DMS153 (cell line): ENCODE measurements at places on chromosomes 4 and X.

DNA sequence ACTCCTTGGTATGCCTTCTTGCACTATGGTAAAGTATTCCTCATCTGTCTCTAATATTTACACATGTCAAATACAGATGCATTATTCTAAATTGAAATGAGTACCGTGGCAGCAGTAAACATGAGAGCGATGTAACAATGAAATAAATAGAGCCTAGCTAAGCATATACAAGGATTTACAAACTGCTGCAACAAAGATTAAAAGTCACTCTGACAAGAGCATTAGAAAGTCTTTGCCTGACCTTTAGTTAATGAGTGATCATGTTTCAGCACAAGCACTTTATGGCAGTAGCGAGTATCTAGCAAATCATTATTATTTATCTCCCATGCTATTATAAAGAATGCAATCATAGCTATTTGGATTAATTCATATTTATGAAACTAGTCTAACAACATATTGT lies 547.0 kb upstream of the NDST4 start:
- no peak for DNase-seq

GRCh38 chr4:38166082-38166481 lies 205.9 kb downstream of the PTTG2 start:
- DNase-seq = no peak

DNA sequence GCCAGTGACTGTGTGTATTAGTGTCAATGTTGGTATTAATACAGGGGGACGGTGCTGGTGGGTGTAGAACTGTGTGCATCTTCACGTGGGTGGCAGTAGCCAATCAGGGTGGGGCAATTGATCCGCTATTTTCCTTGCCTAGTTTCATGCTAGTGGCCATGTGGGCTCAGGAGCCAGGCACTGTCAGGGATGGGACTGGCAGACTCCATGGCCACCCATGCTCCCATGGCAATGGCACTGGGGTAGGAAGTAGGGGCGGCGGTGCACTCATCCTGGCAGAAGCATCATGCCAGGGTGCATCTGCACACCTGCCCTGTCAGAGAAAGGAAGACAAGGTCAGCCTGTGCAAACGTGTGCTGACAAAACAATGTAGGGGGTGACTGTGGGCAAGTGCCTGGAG lies 122.1 kb upstream of the MAGEC2 start:
- DNase-seq = no peak

- no peak for DNase-seq
Observed at GRCh38 chr4:115664285-115664684, 550.9 kb upstream of the NDST4 start.

- DNase-seq = no peak
Observed at GRCh38 chr4:28357990-28358389, 1497.3 kb downstream of the STIM2 start.

DNA sequence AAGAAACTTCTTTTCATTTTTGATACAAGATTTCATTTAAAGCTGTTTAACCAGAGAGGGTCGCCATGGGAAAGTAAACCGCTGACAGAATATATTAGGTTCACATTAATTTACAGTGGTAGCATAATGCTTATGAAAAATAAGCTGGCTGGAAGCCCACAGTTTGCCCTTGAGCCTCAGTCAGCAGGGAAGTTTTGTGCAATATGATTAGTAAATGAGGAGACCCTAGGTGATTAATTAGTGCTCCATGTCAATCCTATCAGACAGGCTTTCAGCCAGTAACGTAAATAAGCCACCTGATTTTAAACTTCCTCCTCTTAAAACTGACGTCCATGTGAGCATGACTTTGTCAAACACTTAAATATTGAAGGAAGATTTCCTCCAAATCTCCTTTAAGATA lies 134.2 kb downstream of the TSPAN5 start:
- no peak for DNase-seq

DNA sequence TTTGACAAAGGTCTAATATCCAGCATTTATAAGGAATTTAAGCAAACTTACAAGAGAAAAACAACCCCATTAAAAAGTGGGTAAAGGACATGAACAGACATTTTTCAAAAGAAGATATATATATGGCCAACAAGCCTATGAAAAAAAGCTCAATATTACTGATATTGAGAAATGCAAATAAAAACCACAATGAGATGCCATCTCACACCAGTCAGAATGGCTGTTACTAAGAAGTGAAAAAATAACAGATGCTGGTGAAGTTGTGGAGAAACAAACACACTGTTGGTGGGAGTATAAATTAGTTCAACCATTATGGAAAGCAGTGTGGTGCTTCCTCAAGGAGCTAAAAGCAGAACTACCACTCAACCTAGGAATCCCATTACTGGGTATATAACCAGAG lies 91.6 kb upstream of the EFHC2 start:
- DNase-seq = no peak

DNA sequence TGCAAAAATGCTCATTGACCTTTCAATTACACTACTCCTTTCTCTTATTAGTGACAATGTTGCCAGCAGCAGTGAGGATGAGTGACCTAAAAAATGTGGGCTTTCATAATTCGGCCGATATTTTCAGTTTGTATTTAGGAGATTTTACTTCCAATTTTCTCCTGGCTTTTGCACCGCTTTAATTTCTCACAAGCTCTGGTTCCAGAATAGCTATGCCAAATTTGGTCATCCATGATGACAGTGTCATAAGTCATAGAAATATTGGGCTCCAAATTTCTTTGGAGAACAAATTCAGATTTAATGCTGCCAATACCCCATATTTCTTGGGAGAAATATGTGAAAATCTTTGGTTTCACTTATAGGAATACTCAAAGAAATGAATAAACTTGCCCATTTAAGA lies 187.7 kb upstream of the HCCS start:
- no peak for DNase-seq

- no peak for DNase-seq
Observed at GRCh38 chrX:97539970-97540519, 656.3 kb downstream of the RPA4 start.

GRCh38 chr4:14582677-14583076 lies 419.6 kb upstream of the CPEB2 start:
- no peak for DNase-seq

- no peak for DNase-seq
Observed at GRCh38 chr4:161564230-161564834, 599.5 kb downstream of the FSTL5 start.

DNA sequence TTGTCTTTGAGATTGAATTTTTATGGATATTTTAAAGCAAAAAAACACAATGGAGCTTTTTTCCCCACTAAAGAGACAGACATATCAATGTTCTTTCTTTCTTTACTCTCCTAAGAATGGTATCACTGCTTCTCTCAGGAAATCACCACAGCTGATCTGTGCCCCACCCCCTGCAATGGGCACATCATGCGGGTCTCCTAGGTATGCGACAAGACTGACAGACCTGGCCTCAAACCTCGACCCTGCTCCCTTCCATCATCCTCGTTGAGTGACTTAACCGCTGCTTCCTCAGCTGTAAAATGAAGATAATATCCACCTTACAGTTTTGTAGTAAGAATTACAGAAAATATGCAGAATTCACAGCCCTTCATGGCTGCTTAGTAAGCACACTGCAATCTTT lies 58.3 kb downstream of the LEF1 start:
- no peak for DNase-seq

DNA sequence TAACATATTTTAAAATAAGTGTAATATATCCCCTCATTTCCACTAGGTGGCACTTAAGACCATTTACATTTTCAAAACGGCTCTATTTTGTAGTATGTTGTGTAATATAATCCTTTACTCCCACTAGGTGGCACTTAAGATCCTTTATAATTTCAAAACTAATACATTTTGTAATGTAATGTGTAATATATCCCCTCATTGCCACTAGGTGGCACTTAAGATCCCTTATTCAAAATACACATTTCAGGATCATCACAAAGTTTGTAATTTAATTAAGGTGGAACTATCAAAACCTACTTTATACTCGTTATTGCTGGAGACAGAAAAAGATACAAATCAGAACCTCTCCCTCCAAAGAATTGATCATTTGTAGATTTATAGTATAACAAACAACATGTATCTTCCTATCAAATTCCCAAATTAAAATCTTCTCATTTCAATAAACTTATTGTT lies 132.5 kb downstream of the ARHGAP6 start:
- peak; percentile 80 for DNase-seq

GRCh38 chr4:99670409-99671073 lies 12.9 kb upstream of the C4orf54 start:
- no peak for DNase-seq

- DNase-seq = peak; percentile 10
Observed at GRCh38 chr4:56505269-56506130, at the start of gene ARL9. Gene ARL9 (plus strand): TSS chr4:56505791. CDS start chr4:56505863, 72 bp downstream.

- no peak for DNase-seq
Observed at GRCh38 chr4:150248181-150248580, 169.9 kb downstream of the DCLK2 start.

- DNase-seq = no peak
Observed at GRCh38 chrX:78945186-78945912, at the start of gene P2RY10. Gene P2RY10 (plus strand): TSS chrX:78945391. CDS start chrX:78960521, 15,130 bp downstream.

DNA sequence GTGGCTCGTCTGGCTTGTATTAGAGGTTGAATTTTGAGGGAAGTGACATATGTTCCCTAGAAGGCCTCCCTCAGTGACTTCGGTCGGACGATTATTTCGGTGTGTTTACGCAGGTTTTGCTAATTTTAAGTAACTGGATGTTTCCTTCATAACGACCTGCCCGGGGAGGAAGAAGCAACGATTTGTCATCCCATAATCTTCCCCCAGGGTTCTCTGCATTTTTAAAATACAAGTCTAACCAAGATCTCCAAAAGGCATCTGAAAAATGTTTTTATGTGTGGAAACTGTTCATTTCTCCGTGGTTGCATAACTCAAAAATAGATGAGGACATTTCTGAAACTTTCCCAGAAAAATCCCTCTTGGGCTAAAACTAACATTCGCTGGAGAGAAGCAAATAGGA lies 195.4 kb downstream of the SHOX start:
- no peak for DNase-seq

- DNase-seq = no peak
Observed at GRCh38 chr4:2331519-2332200, 69.8 kb upstream of the MXD4 start.

DNA sequence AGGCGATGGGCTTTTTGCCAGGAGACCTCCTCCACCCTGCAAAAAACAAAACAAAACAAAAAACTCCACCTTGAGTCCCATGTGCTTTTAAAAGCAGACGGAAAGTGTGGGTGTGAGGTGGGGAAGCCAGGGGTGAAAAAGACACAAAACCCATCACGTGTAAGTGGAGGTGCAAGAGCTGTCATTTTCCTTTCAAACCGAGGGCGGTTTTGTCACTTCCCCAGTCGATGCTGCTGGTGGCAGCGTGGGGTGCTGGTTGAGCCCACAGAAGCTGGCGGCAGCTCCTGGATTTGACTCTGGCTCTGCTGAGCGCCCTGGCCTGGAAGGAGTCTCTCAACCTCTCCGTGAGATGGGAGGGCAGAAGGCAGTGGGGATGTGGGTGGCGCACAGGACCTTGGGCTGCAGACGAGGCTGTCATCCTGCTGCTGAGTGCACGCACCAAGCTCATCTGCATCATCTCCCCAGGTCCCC lies 110.0 kb downstream of the PSAPL1 start:
- no peak for DNase-seq

- no peak for DNase-seq
Observed at GRCh38 chrX:137930533-137930932, 364.6 kb downstream of the ZIC3 start.

DNA sequence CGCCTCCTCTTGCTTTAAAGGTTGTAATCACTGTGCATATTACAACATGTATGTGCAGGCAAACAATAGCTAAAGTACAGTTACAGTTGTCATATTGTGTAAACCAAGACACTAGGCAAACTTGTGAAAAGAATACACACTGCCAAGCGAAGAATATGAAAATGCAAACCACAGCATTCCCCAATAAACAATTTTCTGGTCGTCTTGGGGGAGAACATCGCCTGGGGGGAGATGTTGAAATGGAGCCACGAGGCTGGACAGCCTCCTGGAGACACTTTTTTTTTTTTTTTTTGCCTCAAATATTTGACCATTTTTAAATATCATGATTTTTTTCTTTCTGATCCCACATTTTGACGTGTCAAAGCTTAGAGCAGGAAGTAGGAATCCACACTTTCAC lies 51.7 kb upstream of the PDLIM3 start:
- DNase-seq = no peak

DNA sequence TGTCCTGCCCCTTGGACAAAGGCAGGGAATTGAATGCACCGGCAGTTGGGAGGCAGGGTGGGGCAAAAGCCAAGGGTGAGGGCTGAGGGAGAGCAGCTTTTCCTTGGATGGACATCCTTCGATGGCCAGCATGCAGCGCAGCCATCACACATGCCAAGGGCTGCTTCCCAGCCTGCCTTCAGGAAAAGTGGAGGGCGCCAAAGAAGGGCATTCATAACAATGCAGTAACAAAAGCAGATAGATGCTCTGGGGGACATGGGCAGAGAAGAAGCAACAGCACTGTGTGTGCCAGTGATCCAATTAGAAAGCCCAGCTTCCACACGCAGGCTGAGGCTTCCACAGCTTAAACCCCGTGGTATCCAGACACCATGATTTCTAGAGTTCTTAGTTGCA lies 71.5 kb downstream of the TSPAN5 start:
- no peak for DNase-seq

- DNase-seq = no peak
Observed at GRCh38 chr4:67684839-67685531, 16.0 kb downstream of the UBA6 start.

DNA sequence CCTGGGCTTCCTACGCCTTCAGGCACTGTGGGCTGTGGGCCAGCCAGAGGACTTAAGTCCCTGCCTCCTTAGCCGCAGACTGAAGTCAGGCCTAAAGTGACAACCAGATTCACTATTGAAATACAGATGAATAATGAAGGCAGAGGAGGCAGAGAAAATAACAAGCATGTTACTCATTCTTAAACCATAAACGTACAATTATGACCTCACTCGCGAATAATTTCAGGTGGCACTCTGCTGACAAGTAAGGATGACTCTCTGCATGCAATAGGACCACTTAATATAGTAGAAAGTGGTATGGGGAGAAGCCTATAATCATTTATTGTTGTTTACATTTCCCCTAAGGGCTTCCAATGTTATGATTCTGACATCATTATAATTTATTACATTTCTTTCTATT lies 409.2 kb upstream of the FGF13 start:
- DNase-seq = peak; percentile 21

- DNase-seq = no peak
Observed at GRCh38 chrX:46204721-46205422, 340.3 kb downstream of the ZNF674 start.

DNA sequence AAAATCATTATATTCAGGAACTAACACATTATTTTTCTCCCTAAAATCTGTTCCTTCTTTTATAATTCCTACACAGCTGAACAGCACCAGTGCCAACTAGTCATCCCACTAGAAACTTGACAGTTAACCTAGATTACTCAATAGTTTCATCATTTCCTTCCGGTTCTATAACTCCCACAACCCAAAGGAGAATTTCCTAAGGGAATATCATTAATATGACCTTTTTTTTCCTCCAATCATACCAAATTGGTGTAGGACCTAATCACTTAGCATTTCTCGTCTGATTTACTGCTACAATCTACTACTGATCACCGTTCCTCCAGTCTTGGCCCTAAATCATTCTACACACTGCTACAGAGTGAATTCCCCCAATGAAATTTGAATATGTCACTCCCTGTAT lies 45.9 kb downstream of the WDFY3 start:
- DNase-seq = no peak
